Nephron progenitor cell (in vitro differentiated cells): ENCODE measurements at places on chromosomes 11 and 22.

DNA sequence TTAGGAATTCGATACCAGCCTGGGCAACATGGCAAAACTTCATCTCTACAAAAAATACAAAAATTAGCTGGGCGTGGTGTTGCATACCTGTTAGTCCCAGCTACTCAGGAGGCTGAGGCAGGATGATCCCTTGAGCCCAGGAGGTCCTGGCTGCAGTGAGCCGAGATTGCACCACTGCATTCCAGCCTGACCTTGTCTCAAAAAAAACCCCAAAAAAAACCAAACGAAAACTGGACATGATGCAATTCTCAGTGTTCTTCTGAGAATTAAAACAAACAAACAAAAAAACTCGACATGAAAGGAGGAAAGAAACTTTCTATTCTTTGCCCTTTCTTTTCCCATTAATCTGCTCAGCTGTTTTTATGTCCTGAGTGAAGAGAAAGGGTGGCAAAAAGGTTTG is 7.4 kb downstream of the MED17 start:
- no peak for DNase-seq
- H3K27ac ChIP-seq, result no peak overlapping the region
- peaks cover 86% of the 10 kb centered on the region for H3K36me3 ChIP-seq
- H3K4me1 ChIP-seq, result peaks cover 16% of the 10 kb centered on the region

GRCh38 chr11:14583252-14584034 is 60.2 kb upstream of the PDE3B start:
- H3K36me3 ChIP-seq, result peaks cover 5% of the 10 kb centered on the region
- no peaks in the 10 kb centered on the region for H3K4me1 ChIP-seq
- peak overlapping the region; percentile 45 for H3K27ac ChIP-seq
- no peaks in the 10 kb centered on the region for H3K27me3 ChIP-seq

- no peak overlapping the region for H3K4me3 ChIP-seq
- no peak for DNase-seq
- H3K27me3 ChIP-seq, result peaks cover 4% of the 10 kb centered on the region
- H3K4me1 ChIP-seq, result peaks cover 41% of the 10 kb centered on the region
- H3K27ac ChIP-seq, result no peak overlapping the region
Measured at GRCh38 chr22:49858827-49859226, 5.2 kb downstream of the ZBED4 start.

DNA sequence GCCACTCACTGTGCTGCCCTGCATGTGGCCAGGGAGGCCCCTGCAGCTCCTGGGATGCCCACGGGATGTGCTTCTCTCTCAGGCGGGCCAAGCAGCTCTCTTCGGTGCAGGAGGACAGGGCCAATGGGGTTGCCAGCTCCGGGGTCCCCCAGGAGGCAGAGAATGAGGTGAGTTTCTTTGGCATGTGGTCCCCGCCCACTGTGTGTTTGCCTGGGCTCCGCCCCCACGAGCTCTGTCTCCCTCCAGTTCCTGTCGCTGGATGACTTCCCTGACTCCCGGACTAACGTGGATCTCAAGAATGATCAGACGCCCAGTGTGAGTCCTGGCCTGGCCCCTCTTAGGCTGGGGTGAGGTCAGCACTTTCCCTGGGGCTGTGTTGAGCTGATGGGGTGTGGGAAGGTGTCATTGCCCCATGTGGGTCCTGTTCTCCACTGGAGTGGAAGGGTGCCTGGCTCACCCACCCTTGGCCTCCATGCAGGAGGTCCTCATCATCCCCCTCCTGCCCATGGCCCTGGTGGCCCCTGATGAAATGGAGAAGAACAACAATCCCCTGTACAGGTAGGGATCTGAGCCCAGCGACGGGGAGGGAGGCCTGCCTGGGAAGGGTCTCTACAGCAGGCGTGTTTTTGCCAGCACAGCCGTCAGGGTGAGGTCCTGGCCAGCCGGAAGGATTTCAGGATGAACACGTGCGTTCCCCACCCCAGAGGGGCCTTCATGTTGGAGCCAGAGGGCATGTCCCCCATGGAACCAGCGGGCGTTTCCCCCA is 7.7 kb downstream of the SCO2 start:
- no peak for DNase-seq
- no peak overlapping the region for H3K27ac ChIP-seq
- no peaks in the 10 kb centered on the region for H3K27me3 ChIP-seq
- no peak overlapping the region for H3K4me3 ChIP-seq
- H3K36me3 ChIP-seq, result peaks cover 23% of the 10 kb centered on the region
- H3K4me1 ChIP-seq, result no peaks in the 10 kb centered on the region

GRCh38 chr11:125315079-125315740 is 150.7 kb downstream of the PKNOX2 start:
- H3K4me1 ChIP-seq, result peaks cover 41% of the 10 kb centered on the region
- no peak overlapping the region for H3K4me3 ChIP-seq
- no peak overlapping the region for H3K27ac ChIP-seq
- peaks cover 4% of the 10 kb centered on the region for H3K27me3 ChIP-seq
- DNase-seq, result no peak

GRCh38 chr22:27542602-27543001 is 259.0 kb downstream of the MN1 start:
- no peak overlapping the region for H3K27ac ChIP-seq
- peaks cover 25% of the 10 kb centered on the region for H3K27me3 ChIP-seq
- H3K4me3 ChIP-seq, result no peak overlapping the region

- no peaks in the 10 kb centered on the region for H3K36me3 ChIP-seq
- H3K27ac ChIP-seq, result no peak overlapping the region
- peaks cover 3% of the 10 kb centered on the region for H3K27me3 ChIP-seq
Measured at GRCh38 chr11:105548359-105548758, 61.5 kb upstream of the GRIA4 start.

DNA sequence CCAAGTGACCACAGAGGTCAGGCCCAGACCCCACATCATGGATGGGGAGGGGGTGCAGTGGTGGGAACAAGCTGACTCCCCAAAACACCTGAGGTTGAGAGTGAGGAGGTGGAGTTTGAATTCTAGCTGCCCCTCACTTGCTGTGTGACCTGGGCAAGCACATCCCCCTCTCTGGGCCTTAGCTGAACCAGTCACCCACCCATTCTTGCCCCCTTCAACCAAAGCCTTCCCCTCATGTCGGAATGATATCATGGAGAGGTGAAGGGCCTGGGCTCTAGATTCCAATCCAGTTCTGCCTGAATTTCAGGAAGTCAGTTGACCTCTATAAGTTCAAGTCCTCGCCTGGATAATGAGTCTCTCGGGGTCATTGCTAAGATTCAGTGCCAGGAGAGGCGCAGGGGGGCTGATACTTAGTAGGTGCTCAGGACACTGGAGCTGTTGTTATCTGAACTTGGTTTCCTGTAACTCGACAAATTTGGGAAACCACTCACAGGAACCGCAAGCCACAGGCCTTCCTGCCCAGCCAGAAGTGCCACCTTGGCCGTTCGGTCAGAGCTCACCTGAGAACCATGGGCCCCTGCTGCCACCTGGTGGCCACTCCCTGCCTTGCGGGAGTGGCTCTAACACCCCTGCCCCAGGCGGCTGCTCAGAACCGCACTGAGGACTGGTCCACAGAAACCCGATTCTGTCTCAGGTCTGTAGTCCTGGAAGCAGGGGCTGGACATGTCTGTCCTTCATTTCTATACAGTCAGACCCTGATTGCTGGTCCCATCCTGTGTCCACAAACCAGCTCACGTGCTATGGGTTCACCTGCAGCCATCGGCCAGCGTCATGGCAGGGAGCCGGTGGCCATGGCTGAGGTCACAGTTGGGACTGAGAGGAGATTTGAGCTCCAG is 6.9 kb downstream of the CDC42EP1 start:
- H3K27ac ChIP-seq, result no peak overlapping the region
- H3K4me3 ChIP-seq, result no peak overlapping the region
- H3K4me1 ChIP-seq, result peaks cover 26% of the 10 kb centered on the region
- DNase-seq, result peak; percentile 88

DNA sequence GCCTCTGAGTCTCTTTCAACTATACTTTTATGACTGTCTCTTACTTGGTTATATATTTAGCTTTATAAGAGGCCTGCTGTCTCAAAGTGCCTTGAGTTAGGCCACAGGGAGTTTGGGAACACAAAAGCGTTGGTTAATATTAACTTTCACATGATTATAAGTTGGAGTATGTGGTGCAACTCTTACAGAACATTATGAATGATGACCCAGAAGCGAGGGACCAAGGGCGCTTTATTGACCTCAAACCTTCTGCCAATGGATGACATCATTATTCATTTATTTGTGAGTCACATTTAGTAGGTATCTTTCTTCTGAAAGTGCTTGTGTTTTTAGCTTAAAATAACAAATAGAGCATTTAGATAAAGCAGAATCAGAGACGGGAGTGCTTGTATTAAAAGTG is 298.0 kb upstream of the ZC3H12C start:
- H3K4me3 ChIP-seq, result no peak overlapping the region
- no peak overlapping the region for H3K27ac ChIP-seq
- peaks cover 12% of the 10 kb centered on the region for H3K36me3 ChIP-seq

GRCh38 chr22:24323233-24323632 is 52.6 kb downstream of the SPECC1L start:
- H3K27ac ChIP-seq, result no peak overlapping the region
- no peaks in the 10 kb centered on the region for H3K4me1 ChIP-seq
- no peak overlapping the region for H3K4me3 ChIP-seq
- DNase-seq, result no peak
- H3K27me3 ChIP-seq, result no peaks in the 10 kb centered on the region
- peaks cover 62% of the 10 kb centered on the region for H3K36me3 ChIP-seq

GRCh38 chr11:68442433-68442832 is 18.1 kb upstream of the PPP6R3 start:
- no peak overlapping the region for H3K27ac ChIP-seq
- H3K4me1 ChIP-seq, result peaks cover 22% of the 10 kb centered on the region
- no peak overlapping the region for H3K4me3 ChIP-seq

- no peak for DNase-seq
- H3K4me1 ChIP-seq, result peaks cover 46% of the 10 kb centered on the region
- H3K4me3 ChIP-seq, result peak overlapping the region; percentile 85
- peaks cover 45% of the 10 kb centered on the region for H3K27me3 ChIP-seq
- no peak overlapping the region for H3K27ac ChIP-seq
Measured at GRCh38 chr11:119423509-119424254, 710 bp upstream of the THY1 start.

DNA sequence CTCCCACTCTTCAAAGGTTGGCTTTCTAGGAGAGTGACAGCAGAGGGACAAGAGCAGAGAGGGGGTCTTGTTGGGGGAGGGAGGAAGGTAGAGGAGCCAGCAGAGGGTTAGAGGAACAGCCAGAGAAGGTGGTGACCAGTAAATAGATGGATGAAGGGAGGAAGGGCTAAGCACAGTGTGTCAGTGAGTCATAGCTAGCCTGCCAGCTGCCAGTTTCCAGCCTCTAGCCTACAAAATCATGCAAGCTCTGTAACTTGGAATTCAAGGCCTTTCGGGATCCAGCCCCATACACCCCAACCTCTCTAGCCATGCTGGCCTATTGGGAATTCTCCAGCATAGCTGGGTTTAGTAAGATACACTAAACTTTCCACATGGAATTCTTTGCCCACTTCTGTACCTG is 147.4 kb upstream of the TEAD1 start:
- no peak overlapping the region for H3K4me3 ChIP-seq
- no peak overlapping the region for H3K27ac ChIP-seq
- H3K27me3 ChIP-seq, result peaks cover 5% of the 10 kb centered on the region
- peaks cover 11% of the 10 kb centered on the region for H3K4me1 ChIP-seq
- no peak for DNase-seq

- H3K27ac ChIP-seq, result no peak overlapping the region
- H3K36me3 ChIP-seq, result no peaks in the 10 kb centered on the region
- H3K4me1 ChIP-seq, result no peaks in the 10 kb centered on the region
- H3K4me3 ChIP-seq, result no peak overlapping the region
- no peak for DNase-seq
- peaks cover 8% of the 10 kb centered on the region for H3K27me3 ChIP-seq
Measured at GRCh38 chr11:132278801-132279574, 908.6 kb downstream of the NTM start.

- H3K36me3 ChIP-seq, result no peaks in the 10 kb centered on the region
- H3K4me1 ChIP-seq, result peaks cover 13% of the 10 kb centered on the region
- no peak for DNase-seq
- no peaks in the 10 kb centered on the region for H3K27me3 ChIP-seq
- H3K27ac ChIP-seq, result no peak overlapping the region
- H3K4me3 ChIP-seq, result no peak overlapping the region
Measured at GRCh38 chr11:110376021-110376420, 53.7 kb upstream of the FDX1 start.

- H3K4me1 ChIP-seq, result peaks cover 18% of the 10 kb centered on the region
- H3K36me3 ChIP-seq, result no peaks in the 10 kb centered on the region
- H3K27ac ChIP-seq, result no peak overlapping the region
- H3K27me3 ChIP-seq, result peaks cover 92% of the 10 kb centered on the region
Measured at GRCh38 chr11:133965031-133965601, 8.3 kb upstream of the IGSF9B start.

GRCh38 chr11:101686514-101686913 is 102.7 kb upstream of the TRPC6 start:
- no peaks in the 10 kb centered on the region for H3K27me3 ChIP-seq
- no peak overlapping the region for H3K4me3 ChIP-seq
- DNase-seq, result no peak
- no peaks in the 10 kb centered on the region for H3K4me1 ChIP-seq
- H3K27ac ChIP-seq, result no peak overlapping the region

DNA sequence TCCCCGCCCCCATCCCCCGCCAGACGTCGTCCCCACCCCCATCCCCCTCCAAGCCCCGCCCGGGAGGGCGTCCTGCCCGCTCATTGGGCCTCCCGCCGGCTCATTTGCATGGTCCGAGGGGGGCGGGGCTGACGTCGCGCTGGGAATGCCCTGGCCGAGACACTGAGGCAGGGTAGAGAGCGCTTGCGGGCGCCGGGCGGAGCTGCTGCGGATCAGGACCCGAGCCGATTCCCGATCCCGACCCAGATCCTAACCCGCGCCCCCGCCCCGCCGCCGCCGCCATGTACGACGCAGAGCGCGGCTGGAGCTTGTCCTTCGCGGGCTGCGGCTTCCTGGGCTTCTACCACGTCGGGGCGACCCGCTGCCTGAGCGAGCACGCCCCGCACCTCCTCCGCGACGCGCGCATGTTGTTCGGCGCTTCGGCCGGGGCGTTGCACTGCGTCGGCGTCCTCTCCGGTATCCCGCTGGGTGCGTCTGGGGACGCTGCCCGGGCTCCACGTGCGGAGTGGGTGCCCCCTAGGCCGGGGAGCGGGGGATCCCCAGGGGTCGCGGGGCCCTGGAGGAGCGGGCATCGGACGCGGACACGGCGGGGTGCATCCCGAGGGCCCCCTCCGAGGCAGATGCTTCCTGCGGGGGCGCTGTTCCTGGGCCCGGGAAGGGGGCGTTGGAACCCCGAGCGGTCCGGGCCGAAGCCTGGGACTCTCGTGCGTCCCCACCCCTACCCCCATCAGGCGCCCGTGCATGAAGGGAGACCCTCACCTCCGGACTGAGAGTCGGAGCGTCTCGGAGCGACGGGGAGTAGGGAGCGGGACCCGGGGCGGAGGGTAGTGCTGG is at the start of gene PNPLA3:
Gene PNPLA3, plus strand, starts transcription at position 175 of the 834 bp plus-strand sequence. Its CDS starts 107 bp downstream, at position 282.
- H3K4me3 ChIP-seq, result peak within 1 kb of the TSS; percentile 87
- H3K36me3 ChIP-seq, result peaks cover 13% of the 10 kb centered on the region
- peaks cover 23% of the 10 kb centered on the region for H3K4me1 ChIP-seq
- H3K27me3 ChIP-seq, result peaks cover 17% of the 10 kb centered on the region
- DNase-seq, result peak; percentile 98
- no peak within 1 kb of the TSS for H3K27ac ChIP-seq

- no peak for DNase-seq
- peaks cover 35% of the 10 kb centered on the region for H3K27me3 ChIP-seq
- H3K4me3 ChIP-seq, result no peak overlapping the region
Measured at GRCh38 chr22:33247758-33248157, 189.6 kb upstream of the SYN3 start.

- peak; percentile 33 for DNase-seq
- no peak overlapping the region for H3K4me3 ChIP-seq
- peaks cover 31% of the 10 kb centered on the region for H3K4me1 ChIP-seq
- H3K27me3 ChIP-seq, result peaks cover 4% of the 10 kb centered on the region
Measured at GRCh38 chr11:13776134-13776815, 107.8 kb downstream of the FAR1 start.

- no peaks in the 10 kb centered on the region for H3K4me1 ChIP-seq
- H3K4me3 ChIP-seq, result no peak overlapping the region
- H3K27ac ChIP-seq, result no peak overlapping the region
- H3K36me3 ChIP-seq, result peaks cover 11% of the 10 kb centered on the region
Measured at GRCh38 chr22:20786536-20786979, 12.6 kb downstream of the SERPIND1 start.
